ENCODE measurements at places on chromosomes 1 and 21. TPM values are rescaled to one million over a fixed set of nuclear protein-coding genes. Genes with fewer than 3 reads are reported as not detected.

The MYOM3 gene
- total RNA-seq: 1.7 TPM

The AKR7A3 gene
- 86.9 TPM for total RNA-seq

DNA sequence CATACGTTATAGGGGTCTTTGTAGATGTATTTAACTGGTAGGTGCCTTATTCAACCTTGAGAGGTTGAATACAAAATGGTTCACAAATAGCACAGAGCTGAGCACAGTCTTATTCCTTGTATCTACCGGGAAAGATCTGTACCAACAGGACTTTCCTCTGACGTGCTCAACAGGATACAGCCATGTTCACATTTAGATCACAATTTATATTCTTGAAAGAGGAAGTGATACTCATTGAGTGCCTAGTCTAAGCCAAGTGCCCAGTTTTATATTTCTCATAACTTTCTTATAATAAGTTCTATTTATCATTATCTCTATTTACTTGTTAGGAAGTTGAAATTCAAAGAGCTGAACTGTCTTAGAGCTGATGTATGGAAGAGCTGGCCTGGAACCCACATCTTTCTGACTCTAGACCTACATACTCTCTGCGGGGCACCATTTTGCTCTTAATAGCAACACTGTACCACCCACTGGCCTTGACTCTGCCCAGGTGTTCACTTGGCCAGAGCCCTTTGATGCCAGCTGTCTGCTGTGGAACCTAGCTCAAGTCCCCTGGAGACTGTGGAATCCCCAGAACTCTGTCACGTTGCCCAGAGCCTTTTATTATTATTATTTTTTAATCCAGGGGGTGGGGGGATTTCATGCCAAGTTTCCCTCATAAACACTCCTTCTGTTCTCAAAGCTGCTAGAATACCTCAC, 156.2 kb downstream of the TPR start:
- DNase-seq: no peak

The TFF2 gene
- 2,230 TPM for total RNA-seq

DNA sequence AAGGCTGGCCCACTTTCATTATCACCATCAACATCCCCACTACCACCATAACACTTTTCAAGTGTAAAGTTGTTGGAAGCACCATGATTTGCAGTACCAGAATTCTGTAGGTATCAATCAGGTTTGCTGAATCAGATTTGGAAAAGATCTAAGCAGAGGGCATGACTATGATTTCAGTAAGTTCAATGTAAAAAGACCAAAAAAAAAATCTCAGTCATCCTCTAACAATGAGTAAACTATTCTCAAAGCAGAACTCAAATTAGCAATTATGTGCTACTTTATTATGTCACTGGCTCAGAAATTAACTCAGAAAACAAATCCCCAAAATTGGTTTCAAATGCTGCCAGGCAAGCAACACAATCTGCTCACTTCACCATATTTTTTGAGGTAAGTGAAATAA, 187.8 kb upstream of the HP1BP3 start:
- DNase-seq: no peak
